ENCODE measurements at places on chromosomes 7 and 10.

DNA sequence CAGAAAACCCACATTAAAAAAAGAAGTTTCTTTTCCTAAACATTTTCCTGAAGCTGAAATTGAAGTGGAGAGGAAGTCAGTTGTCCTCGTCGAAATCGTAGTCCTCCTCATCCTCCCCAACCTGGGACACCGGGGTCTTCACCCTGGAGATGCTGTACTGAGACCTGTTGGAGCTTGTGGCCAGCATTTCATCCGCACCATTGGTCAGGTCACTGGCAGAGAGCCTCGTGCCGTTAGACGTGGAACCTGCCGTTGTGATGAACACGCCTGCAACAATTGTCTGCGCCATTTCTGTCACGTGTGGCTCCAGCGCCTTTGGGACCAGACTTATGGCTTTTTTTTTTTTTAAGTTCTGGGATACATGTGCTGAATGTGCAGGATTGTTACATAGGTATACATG lies 23.8 kb downstream of the CD36 start:
- no peak for DNase-seq

DNA sequence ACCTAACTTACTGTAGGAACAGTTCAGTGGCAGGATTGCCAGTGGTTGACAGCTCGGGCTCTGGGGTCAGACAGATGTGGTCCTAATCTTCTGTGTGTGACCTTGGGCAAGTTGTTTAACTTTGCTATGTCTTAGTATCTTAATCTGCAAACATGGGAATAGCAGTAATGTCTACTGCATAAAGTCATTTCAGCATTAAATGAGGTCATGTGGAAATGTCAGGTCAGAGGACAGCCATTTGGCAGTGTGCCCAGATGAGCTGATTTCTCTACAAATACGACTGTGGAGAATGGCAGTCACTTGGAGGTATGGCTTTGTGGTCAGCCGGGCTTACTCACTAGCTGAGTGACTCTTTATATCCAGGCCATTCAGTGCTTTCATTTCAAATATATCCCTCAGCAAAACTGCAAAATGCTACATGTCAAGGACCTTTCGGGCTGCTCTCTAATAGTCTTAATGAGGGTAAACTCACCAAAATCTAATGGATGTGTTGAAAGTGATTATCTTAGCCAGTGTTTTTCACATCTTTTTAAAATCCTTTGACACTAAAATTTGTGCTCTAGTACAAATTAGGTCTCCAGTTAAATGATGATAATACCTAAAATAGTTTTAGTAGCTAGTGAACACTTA lies 171.4 kb downstream of the ST7 start:
- DNase-seq = peak; percentile 45

GRCh38 chr7:18353339-18353738 lies 142.2 kb upstream of the HDAC9 start:
- no peak for DNase-seq

GRCh38 chr7:134182078-134182477 lies 54.9 kb downstream of the LRGUK start:
- DNase-seq = no peak

GRCh38 chr7:97126483-97127171 lies 9.1 kb downstream of the SDHAF3 start:
- DNase-seq = no peak

DNA sequence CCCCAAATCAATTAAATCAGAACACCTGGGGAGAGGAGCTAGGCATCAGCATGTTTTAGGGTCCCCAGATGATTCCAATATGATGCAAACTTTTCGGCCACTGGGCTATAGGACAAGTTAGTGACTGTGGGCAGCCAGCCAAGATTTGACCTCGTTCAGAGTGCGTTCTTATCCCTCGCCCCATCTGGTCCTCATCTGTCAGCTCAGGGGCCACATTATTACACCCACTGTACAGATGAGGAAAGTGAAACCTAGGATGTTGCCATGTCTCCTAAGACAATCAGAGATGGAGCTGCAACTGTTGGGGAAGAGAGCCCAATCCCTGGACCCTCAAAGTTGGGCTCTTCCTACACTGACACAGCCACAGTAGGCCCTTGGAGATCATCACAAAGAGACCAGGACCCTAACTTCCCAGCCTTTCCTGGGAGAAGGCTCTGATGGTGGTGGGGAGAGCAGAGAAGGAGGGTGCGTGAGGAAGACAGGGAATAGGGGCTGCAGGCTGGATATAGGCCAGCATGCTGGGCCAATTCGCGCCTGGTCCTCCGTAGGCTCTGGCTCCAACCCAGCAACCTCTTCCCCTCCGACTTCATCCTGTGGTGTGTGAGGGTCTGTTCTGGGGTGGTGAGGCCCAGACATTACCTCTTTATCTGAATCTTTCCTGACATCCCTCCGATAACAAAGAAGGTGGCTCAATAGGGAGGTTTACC lies 109.4 kb upstream of the ZMIZ1 start:
- DNase-seq = no peak

GRCh38 chr10:58651040-58651439 lies 138.4 kb downstream of the BICC1 start:
- DNase-seq = no peak

DNA sequence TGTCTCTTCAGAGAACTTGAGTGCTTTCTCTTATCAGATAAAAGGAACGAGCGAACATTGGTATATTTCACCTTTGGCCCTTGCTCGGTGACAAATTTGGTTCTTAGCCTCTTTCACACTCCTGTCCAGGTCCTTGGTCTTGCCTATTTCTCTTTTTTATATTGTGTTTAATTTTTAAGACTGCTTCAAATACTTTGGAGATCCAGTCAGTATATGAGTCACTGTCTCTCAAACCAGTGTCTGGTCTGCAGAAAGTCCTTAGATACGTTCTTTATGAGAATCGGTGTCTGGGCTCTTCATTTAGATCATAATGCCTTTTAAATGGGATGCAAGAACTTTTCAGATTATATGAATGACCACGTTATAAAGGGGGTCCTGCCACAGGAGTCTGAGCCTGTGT lies 55.0 kb downstream of the PIK3AP1 start:
- no peak for DNase-seq

- DNase-seq = no peak
Measured at GRCh38 chr7:82039621-82040020, 269.8 kb upstream of the HGF start.

DNA sequence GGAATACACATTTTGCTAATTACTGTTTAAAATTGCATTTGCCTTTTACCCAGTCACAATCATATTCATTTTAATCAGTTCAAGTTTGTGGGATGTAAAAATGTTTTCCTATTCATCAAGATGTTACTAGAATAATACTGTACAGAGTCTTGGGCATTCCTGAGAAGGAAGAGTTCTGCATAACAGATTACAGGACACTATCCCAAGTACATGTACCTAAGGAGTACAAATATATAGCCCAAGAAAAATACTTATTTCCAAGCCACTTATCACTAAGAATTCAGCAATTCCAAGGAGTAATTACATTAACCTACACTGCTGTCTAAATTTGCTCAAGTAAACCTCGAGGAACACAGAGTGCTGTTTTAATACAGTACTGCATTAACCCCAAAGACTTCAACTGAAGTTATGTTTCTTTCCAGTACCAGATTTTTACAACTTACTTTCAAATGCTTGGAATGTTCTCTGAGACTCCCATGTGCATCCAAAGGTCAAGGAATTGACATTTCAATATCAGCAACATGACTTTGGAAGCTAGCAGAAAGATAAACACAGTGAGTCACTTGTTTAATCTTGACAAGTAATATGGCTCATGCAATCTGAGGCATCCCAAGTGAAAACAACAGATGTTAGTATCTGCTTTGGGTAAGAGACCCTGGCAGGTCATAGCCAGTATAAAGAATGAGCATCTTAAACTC lies 125.4 kb upstream of the BET1 start:
- no peak for DNase-seq

- no peak for DNase-seq
Measured at GRCh38 chr7:156829669-156830336, 63.2 kb downstream of the LMBR1 start.

- no peak for DNase-seq
Measured at GRCh38 chr7:101374990-101375389, 12.3 kb downstream of the COL26A1 start.

DNA sequence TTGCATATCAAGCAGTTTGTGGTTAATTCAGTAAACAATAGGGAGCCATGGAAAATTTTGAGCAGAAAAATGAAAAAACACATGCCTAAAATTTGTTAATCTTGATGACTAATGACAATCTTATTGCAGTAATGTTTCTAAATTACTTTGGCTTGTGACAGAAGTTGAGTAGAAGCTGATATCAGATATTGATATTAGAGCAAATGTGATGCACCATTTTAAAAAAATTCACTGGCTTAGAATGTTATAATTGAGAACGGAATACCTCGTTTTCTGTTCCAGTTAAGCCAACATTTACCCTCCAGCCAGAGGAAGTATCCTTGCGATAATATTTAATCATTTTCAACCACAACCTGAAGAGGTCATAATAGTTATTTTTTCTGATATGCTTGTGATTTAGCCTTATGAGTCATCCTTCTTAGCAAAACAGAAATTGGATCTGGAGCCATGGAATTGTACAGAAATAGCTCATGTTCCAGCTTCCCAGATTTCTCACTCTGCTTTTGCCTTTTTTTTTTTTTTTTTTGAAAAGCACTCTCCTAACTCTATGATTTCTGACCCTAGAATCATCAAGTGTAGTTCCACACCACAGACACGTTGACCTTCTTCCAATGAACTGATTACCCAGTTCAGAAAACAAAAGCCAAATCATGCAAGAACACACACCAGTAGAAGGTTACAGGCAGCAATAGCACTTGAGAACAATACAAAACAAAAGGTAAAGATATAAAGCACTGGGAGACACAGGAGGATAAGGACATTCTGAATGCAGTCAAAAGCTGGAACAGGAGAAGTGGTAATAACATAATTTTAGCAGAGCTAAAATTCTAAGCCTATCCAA lies 96.8 kb upstream of the PHYHIPL start:
- DNase-seq = no peak

GRCh38 chr10:132055616-132056015 lies 10.1 kb upstream of the JAKMIP3 start:
- DNase-seq = no peak

DNA sequence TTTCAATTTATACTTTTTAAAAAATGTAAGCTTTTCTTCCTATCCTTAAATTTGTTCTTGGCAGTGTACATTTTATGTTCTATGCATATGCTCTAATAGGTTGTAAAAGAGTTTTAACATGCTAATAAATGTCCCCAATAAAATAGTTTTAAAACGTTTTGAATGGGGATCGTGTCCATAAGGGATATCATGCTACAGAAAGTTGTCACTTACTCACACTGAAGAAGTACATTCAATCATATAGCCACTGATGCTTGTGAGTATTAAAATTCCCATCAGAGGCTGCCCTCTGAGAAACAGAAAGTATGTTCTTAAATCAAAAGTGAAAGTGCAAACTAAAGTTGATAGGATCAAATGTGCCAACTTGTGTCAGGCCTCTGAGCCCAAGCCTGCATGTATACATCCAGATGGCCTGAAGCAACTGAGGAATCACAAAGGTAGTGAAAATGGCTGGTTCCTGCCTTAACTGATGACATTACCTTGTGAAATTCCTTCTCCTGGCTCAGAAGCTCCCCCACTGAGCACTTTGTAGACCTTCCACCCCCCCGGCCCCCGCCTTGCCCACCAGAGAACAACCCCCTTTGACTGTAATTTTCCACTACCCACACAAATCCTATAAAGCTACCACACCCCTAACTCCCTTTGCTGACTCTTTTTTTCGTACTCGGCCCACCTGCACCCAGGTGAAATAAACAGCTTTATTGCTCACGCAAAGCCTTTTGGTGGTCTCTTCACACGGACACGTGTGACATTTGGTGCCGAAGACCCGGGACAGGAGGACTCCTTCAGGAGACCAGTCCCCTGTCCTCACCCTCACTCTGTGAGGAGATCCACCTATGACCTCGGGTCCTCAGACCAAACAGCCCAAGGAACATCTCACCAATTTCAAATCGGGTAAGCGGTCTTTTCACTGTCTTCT lies 877 bp upstream of the NOD1 start:
- peak; percentile 52 for DNase-seq

DNA sequence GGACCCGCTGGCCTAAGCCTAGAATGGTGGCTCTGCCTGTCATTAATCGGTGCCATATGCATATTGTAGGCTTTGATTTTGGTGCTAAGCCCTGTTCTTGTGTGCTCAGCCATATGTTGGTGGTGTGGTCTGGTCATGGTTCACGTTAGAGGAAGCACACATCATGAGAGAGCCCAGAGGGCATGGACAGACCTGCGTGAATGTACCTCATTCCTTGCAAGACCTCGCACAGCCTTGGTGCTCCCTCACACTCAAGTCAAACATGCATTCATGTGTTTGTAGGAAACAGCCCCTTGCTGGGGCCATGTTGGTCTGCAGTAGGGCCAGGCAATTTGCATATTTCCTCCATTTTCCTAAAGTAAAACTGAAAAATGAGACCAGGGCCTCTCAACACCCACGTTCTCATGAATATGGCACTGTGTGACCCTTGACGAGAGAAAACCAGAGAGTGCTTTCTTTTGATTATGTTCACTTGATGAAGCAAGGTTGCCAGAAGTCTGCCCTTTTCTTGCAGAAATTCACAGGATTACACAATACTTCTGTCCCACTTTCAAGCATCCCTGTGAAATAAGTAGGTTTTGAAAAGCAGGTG lies 268.7 kb downstream of the CELF2 start:
- no peak for DNase-seq

DNA sequence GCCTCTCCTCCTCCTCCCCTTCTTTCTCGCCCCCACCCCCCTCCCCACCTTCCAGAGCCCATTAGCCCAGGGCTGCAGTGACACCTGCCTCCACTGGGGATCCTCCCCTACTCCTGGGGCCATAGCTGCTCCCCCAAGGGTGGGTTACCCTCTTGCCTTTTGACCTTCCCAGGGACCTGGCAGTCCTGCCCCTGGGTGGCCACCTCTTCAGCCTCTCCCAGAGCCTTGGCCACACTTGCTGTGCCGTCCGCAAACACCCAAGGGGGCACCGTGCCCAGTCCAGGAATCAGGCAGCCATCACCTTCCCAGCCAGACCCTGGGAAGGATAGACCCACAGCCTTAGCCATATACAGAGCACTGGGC lies 19.8 kb upstream of the CLDN4 start:
- no peak for DNase-seq

DNA sequence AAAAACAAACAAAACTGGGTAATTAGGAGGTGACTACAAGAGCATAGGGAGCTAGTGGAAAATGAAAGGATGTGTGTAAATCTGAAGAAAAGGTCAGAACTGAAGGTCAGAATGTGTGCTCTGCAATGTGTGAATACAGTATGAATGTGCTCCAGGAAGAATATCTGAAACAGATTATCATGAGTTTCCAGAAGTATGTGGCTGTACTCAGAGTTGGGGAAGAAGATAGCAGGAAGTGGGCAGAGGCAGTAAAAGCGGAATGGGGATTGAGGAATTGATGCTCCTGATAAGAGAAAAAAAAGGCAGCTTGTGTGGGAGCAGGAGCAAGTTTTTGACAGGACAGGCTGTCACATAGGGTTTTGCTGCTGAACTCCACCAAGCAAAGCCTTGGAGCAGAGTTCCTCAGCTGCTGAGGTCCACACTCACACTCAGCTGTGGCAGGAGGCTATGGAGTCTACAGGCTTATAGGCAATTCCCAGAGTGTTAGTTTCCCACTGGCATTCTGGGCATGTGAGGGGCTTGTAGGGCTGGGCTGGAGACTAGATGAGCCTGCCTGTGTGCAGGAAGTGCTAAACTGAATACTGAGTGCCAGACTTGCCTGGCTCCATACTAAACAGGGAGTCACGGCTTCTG lies 22.9 kb downstream of the H2AZ2 start:
- no peak for DNase-seq

GRCh38 chr10:48670978-48671913 lies 13.4 kb upstream of the WDFY4 start:
- no peak for DNase-seq

GRCh38 chr7:68440866-68441265 lies 1157.4 kb upstream of the AUTS2 start:
- DNase-seq = no peak

- no peak for DNase-seq
Measured at GRCh38 chr7:131443496-131443895, 112.9 kb downstream of the PODXL start.
